Airway epithelial cell (primary cell): ENCODE measurements at places on chromosomes 7 and 10. TPM values are rescaled to one million over a fixed set of nuclear protein-coding genes. Genes with fewer than 3 reads are reported as not detected.

Gene PDGFA
- 58.2 and 72.8 TPM in 2 replicates for total RNA-seq

Gene TES
- 81.6 and 109 TPM in 2 replicates for total RNA-seq

Gene ZNF467
- total RNA-seq = 4.4 and 4.6 TPM in 2 replicates

Gene MMP21
- total RNA-seq = not detected in 2 replicates

Gene STEAP1
- 17.6 and 20.3 TPM in 2 replicates for total RNA-seq

Gene TFPI2
- 80.9 and 98.0 TPM in 2 replicates for total RNA-seq

Gene METTL27
- total RNA-seq = 0.84 and 1.1 TPM in 2 replicates

Gene AKR1C1
- 49.7 and 63.3 TPM in 2 replicates for total RNA-seq

Gene LHFPL3
- total RNA-seq = not detected in 2 replicates

Gene GBX1
- not detected in 2 replicates for total RNA-seq

Gene PDZD7
- total RNA-seq = 0.88 and 1.2 TPM in 2 replicates

Gene NUP42
- total RNA-seq = 18.1 and 30.0 TPM in 2 replicates

Gene DNAJC12
- 0.14 and 0.28 TPM in 2 replicates for total RNA-seq

Gene MMS19
- total RNA-seq = 99.9 and 126 TPM in 2 replicates

Gene C10orf95
- total RNA-seq = 2.3 and 3.6 TPM in 2 replicates

Gene TUBAL3
- total RNA-seq = 0.19 and 0.35 TPM in 2 replicates

Gene SPAM1
- total RNA-seq = not detected in 2 replicates

Gene PNLIPRP3
- 12.0 and 13.5 TPM in 2 replicates for total RNA-seq

Gene C7orf57
- total RNA-seq = 0.14 TPM in 2 replicates

Gene GHRHR
- not detected in 2 replicates for total RNA-seq

Gene FKBP6
- total RNA-seq = not detected in 2 replicates

Gene NSMCE4A
- 38.9 and 49.6 TPM in 2 replicates for total RNA-seq

Gene SLIT1
- total RNA-seq = not detected in 2 replicates

Gene ZNF138
- 3.7 and 5.7 TPM in 2 replicates for total RNA-seq

Gene TRIP6
- total RNA-seq = 166 and 169 TPM in 2 replicates
